ENCODE measurements at places on chromosomes 6 and 20. TPM values are rescaled to one million over a fixed set of nuclear protein-coding genes. Genes with fewer than 3 reads are reported as not detected.
A peak's percentile ranks its signal among the peaks of the same experiment; 100 is the strongest.

DNA sequence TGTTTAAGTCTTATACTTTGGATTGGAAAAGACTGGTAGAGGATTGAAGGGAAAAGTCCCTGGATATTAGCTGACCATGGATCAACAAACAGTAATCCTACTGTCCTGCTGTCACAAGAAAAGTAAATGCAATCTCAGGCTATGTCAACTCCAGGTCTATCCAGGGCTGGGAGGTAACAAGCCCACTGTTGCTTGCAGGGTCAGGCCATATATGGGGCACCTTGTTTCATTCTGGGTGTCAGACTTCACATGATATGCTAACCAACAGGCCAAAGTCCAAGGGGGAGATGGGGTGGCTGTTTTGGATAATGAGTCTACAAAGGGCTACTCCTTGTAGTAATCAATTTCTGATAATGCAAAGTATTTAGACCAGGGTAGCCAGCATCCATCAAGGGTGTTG lies 30.7 kb downstream of the KCNK5 start:
- DNase-seq = no peak

DNA sequence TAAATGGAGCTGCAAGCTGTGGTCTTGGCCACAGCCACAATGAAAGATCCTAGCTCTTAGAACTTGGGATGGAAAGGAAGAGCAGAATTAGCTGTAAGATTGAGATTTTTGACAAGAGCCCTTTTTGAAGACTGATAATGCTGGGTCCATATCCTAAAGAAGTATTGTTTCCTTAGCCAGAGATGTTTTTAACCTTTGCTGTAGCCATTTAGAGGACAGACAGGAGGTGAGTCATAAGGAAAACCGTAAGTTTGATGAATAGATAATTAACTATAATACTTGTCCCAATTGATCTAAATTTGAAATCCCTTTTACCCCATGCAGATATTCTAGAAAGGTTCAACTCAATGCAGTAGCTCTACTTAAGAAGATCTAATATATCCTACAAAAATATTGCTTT lies 213.7 kb downstream of the HTR1B start:
- DNase-seq = no peak

- no peak for DNase-seq
Observed at GRCh38 chr20:51365670-51366069, 176.8 kb downstream of the NFATC2 start.

DNA sequence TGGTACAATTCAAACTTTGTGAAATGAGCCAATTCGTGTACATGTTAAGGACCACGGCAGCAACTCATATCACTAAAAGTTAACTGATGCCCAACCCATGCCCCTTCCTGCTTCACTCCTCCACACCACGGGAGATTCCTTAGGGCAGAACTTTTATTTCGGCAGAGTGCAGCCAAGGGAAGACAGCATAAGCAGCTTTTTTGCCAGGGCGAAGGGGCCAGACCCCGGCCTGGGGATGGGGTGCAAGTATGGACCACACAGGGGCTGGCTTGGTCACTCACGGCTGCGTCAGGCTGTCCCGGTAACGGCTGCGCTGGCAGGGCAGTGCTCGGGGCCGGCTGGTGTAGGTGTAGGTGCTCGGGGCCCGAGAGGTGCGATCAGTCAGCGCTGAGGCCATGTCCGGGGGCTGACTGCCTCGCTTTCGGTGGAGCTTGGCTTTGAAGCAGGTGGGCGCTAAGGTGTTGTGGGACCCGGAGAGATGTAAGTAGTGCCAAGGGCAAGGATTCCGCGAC lies 792 bp downstream of the RSPH3 start:
- no peak for DNase-seq

The UBE2J1 gene
- 20.0 TPM for total RNA-seq

The PGC gene
- not detected for total RNA-seq

GRCh38 chr6:20574355-20574754 lies 40.1 kb downstream of the CDKAL1 start:
- no peak for DNase-seq

GRCh38 chr6:6884193-6884627 lies 223.6 kb upstream of the RREB1 start:
- DNase-seq = no peak

DNA sequence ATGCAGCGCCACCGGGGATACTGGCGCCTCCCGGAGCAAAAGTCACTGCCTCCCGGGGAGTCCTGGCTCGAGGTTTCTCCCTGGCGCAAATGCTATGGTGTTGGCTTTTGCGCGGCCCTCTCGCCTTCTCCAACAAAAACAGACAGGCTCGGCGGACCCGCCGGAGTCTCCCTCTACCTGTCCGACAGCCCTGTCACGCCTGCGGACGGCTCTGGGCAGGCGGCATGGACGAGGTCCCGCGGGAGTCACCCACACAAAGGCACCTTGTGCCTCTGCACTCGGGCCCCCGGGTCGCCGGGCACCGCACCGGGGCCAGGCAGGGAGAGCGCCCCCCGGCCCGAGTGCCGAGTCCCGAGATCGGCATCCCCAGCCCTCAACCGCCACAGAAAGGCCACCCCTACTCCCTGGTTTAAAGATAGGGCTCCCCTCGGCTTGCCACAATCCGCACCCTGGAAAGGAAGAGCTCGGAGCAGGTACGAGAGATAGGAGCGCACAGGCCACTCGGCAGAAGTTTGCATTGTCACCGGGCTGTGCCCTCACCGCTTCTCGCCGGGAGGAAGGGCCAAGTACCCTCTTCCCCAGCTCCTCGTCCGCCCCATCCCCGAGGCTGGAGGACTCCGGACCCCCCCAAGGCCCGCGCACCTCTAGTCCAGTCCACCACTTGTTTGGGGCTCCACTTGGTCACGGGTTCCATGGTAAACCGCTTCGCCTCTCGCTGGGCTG lies 903 bp downstream of the CNKSR3 start:
- peak; percentile 67 for DNase-seq

GRCh38 chr6:139655783-139656705 lies 281.6 kb upstream of the CITED2 start:
- DNase-seq = no peak

The TFAP2D gene
- total RNA-seq = not detected

The DACT2 gene
- total RNA-seq = 2.8 TPM

DNA sequence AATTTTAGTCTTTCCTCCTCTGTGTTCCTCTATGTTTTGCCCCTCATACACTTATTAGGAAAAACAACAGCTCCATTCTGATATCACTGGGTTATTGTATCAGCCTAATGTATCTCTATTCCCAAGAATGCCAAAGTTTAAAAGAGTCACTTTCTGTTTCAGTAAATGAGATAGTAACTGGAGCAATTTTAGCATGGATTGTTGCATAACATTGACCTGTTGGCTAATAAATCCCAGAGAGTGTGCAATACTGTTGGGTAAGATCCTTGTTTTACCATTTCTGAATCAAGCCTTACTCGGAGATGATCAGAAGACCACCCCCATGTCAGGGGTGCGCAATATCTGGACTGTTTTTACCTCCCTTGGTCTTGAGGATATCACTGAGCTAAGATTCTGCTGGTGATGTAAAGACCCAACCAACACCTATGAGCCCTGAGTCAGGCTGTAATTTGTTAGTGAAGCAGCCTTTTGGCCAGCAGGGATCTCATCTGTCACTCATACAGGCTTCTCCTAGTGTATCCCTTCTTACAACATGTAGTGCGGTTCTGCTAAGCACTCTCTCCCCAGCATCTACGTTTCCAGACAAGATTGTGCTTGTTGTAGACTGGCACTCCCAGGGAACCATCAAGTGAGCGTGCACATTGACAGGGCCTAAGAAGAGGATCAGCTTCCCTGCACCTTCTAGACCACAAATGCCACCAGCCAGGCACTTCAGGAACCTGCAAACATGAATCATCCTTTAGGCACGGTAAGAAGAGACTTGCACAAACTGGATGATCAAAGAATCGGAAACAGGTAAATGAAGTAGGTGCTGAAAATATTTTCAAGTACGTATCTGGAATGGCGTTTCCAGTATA lies 11.5 kb upstream of the IPCEF1 start:
- DNase-seq = no peak

- DNase-seq = no peak
Observed at GRCh38 chr6:15395087-15395486, 149.2 kb downstream of the JARID2 start.

DNA sequence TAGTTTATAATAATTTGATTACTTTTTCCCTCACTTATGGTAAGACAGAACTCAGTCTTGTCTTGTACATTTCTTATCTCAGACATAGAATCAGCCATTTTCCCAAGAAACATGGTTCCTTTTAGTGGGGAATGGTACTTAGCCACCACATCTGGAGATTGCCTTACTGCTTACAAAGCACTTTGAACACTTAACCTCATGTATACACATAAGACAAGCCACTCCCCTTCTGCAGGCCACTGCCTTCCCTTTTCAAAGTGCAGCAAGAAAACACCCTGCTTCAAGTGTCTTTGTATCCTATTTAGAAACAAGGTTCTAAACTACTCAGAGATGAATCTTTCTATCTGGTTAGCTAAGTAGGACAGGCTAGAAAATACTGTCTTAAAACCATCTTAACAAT lies 159.2 kb downstream of the UBE3D start:
- no peak for DNase-seq

The COL10A1 gene
- not detected for total RNA-seq

- DNase-seq = no peak
Observed at GRCh38 chr20:45826381-45827019, 612 bp downstream of the TNNC2 start.

The DEFB112 gene
- not detected for total RNA-seq

- no peak for DNase-seq
Observed at GRCh38 chr20:6665621-6666355, 101.7 kb upstream of the BMP2 start.

GRCh38 chr20:46006022-46006705 lies 2.5 kb upstream of the MMP9 start:
- no peak for DNase-seq

- DNase-seq = no peak
Observed at GRCh38 chr6:113723182-113723581, 134.0 kb upstream of the MARCKS start.

DNA sequence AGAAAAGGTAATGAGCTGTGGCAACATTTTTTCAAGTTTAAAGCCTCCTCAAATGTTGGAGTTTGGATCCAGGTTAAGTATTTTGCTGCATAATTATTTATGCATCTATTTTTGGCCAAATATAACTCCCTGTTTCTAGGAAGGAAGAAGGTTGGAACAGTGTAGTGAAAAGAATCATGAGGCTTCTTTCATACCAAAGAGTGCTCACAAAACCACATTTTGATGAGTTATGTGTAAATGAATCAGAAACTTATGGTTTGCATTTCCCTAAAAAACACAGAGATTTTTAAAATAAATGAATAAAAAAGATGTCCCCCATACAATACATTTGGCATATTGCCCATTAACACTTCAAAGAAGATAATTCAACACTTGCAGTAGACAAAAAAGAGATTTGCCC lies 246.9 kb upstream of the PRDM1 start:
- no peak for DNase-seq

GRCh38 chr6:142300758-142301650 lies 803 bp upstream of the ADGRG6 start:
- peak; percentile 37 for DNase-seq

The CLIC5 gene
- total RNA-seq = 0.05 TPM

The HLA-DQB2 gene
- total RNA-seq = not detected

GRCh38 chr6:25959890-25960536 lies 2.6 kb upstream of the TRIM38 start:
- no peak for DNase-seq

GRCh38 chr20:49567421-49568277 lies at the start of gene PTGIS:
Gene PTGIS (minus strand): TSS chr20:49568137. CDS start chr20:49568116, 21 bp downstream.
- DNase-seq = no peak

GRCh38 chr6:155955038-155955437 lies 499.4 kb upstream of the NOX3 start:
- no peak for DNase-seq

The PROKR2 gene
- not detected for total RNA-seq

The PDE10A gene
- 1.7 TPM for total RNA-seq
